ENCODE measurements at places on chromosomes 12 and 14.

GRCh38 chr12:122894193-122895121 lies 1.5 kb downstream of the VPS37B start:
- peak; percentile 41 for DNase-seq

- DNase-seq: peak; percentile 19
Measured at GRCh38 chr12:89661706-89662330, 46.8 kb downstream of the ATP2B1 start.

DNA sequence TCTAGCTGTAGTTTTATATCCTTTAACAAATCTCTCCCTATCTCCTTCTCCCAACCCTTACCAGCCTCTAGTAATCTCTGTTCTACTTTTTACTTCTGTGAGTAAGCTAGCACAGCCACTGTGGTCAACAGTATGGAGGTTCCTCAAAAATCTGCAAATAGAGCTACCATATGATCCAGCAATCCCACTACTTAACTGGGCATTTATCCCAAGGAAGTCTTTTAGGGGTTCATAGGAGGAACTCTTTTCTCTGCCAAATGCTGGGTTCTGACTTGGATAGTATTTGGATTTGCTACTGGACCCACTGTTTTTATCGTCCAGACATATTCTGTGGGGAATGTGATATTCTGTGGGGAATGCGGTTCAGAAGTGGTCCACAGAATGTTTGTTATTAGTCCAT lies 41.1 kb downstream of the EID3 start:
- no peak for DNase-seq

- no peak for DNase-seq
Measured at GRCh38 chr12:127606476-127607015, 660.4 kb upstream of the TMEM132C start.

DNA sequence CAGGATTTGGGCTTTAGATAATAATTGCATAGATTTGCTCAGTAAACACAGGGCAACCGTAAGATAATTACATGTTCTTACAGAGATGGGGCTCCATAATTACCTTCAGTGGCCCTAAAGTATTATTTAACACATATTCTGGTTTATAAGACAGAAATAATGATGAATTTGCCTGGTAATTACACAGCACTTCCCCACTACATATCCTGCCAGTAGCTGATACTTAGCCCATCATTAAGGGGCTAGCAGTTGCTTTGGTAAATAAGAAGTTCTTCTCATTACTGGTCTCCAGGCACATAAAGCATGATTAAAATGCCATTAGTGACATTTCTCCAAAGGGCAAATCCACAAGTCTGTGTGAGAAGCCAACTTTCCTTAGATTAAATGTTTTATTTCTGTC lies 158.7 kb downstream of the NUAK1 start:
- DNase-seq: no peak

GRCh38 chr12:93237235-93237915 lies 140.3 kb upstream of the NUDT4 start:
- DNase-seq: no peak

GRCh38 chr12:67107235-67107634 lies 161.9 kb upstream of the CAND1 start:
- no peak for DNase-seq
